ENCODE measurements at places on chromosomes 6 and 20.

DNA sequence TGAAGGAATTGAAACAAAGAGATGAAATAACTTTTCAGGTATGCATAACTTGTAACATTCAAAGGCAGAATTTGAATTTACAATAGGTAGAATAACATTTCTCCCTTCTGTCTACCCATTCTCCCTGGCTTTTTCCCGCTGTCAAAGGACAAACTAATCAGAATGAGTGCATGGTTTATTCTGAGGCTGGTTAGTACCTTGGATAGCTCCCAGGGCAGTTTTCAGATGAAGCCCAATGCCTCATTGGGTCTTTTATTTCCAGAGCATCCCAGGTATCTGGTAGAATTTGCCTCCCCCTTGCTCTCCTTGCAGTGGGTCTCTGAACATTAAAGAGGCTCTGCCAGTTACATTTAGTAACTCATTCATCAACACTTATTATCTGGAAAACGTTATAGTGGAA lies 665.5 kb downstream of the BCKDHB start:
- no peak for DNase-seq

DNA sequence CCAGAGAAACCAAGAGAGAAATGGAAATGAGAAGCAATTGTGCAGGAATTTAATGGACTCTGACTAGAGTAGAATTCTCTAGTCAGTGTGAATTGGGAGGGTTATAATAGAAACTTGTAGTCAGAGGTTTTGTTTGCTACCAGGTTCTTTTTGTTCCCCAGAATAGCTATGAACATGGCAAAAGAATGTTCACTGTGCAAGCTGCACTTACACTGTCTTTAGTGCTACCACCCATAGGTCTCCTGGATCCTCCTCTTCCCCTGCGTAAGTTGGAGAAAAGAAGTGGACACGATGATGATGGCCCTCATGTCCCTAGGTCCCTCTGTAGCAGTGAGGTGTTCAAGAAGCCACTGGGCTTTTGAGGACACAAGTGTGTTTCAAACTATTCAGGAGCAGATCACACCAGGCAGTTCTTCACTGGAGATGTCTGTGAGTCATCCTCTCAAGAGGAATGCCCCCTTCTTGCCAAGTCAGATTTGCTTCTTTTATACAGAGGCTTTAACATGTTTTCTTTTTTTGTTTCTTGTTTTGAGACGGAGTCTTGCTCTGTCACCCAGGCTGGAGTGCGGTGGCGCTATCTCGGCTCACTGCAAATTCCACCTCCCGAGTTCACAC lies 47.6 kb upstream of the SMIM8 start:
- DNase-seq, result no peak

- DNase-seq, result no peak
Observed at GRCh38 chr20:20371083-20371482, 3.2 kb downstream of the INSM1 start.

GRCh38 chr6:136209496-136209895 lies 40.6 kb downstream of the MTFR2 start:
- DNase-seq, result no peak

GRCh38 chr6:128508588-128509296 lies 11.7 kb downstream of the PTPRK start:
- no peak for DNase-seq

GRCh38 chr6:136037876-136038460 lies 186.5 kb downstream of the PDE7B start:
- DNase-seq, result no peak

All from amygdala (tissue), 56 donors.